ENCODE measurements at places on chromosomes 1 and 21. TPM values are rescaled to one million over a fixed set of nuclear protein-coding genes. Genes with fewer than 3 reads are reported as not detected.

DNA sequence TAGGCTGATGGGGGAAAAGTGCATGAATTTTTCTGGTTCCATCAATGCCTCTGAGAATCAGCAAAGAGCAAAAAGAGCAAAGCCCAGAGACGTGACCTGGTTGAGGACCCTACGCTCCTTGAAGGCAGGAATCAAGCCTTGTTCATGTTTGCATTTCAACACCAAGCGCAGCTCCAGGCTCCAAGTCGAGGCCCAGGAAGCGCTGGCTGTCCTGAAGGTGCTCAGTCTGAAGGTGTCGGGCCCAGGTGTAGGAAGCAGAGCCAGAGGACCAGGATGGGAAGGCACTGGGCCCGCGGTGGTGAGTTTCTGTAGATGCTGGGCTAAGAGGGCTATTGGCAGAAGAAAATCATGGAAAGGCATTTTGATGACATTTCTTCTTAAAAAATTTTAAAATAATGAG, 25.6 kb upstream of the KCNE2 start:
- DNase-seq, result no peak

COL8A2 gene
- 1.0 TPM for total RNA-seq

PIGR gene
- total RNA-seq, result not detected

DNA sequence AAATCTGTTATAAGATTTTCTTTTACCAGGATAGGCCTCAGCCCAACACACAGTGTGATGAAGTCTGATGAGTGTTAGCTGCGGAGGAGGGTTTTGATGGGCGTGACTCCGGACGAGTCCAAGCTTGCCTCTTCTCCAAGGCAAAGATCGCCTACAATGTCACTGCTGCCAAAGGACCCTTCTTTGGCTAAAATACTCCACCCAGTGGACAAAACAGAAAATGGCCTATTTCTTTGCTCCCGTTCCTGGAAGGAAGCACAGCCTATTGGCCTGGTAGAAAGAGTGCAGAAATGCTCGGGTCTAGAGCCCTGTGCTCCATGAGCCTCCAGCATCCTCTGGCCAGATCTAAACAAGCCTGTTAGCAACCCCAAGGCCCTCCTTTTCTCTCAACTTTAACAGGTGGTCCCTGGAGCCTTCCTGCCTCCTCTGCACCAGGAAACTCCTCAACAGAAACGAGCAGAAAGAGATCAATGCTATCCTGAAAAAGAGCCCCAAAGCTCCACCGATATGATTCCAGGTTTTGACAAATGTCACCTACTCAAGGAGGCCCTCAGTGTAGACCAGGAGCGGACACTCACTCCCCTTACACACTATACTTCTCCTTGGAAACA, 3.4 kb upstream of the CASQ2 start:
- no peak for DNase-seq

DNA sequence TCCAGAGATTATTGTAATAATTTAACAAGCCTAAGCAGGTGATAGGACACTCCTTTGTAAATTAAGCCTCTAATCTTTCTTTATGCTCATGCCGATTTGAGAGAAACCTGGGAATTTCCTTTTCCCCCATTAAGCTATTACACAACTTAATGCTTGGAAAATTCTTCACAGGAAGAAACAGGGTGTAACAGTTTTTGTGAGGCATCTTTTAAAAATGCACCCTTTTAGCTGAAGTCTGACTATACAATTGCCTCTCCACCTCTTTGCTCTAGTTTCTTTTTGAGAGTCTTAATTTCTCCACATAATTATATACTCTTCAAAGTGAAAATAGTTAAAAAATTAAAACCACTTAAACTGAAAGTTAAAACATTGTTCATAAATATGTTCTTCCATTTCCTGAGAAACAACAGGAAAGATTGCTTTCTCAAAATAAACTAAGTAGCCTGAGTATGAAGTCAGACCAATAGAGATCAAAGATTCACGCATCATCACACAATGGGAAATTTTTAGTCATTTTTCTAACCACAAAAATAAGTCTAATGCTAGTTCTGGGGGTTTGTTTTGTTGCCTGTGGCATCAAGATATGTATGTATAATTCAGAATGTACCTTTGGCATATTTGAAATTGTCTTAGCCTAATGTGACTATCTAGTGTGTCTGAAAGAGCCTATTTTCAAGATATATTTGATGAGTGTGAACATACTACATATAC, 34.7 kb downstream of the LRRC8D start:
- no peak for DNase-seq

GRCh38 chr1:78619803-78620579, at the start of gene IFI44L:
IFI44L (plus strand) TSS chr1:78620448; CDS start chr1:78627916, 7,468 bp downstream.
- no peak for DNase-seq

DNA sequence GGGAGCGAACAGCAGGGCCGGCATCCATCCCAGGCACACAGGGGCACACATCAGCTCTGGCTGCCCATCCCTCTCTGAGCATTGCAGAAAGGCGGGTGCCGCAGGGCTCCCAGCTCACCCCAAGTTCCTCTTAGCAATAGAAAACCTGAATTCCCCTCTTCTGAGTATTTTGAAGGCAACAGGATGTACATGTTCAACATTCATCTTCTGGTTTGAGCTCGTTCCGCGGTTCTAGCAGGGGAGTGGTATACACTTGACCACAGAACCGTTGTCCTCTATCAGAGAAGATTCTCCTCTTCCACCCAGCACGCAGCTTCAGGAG, 23.6 kb downstream of the ACTA1 start:
- no peak for DNase-seq

XCL2 gene
- not detected for total RNA-seq

DNA sequence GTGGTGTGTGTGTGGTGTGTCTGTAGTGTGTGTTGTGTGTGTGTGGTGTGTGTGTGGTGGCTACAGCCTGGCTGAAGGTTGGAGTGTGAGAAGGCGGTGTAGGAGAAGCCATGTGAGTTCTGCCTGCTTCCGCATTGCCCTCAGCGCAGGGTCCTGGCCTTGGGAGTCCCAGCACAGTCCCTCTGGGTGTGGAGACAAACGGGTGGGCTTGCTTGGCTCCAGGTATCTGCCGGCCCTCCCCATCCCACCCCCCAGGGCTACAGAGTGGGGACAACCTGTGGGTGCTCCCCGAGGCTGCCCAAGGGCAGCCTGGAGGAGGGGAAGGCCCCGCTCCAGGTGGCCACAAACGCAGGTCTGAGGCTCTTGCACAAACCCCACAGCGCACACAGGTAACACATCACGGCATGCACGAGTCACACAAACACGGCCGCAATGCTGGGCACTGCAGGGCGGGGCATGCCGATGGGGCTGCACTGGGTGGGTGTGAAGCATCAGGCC, 31.7 kb upstream of the ADARB1 start:
- DNase-seq, result no peak

DNA sequence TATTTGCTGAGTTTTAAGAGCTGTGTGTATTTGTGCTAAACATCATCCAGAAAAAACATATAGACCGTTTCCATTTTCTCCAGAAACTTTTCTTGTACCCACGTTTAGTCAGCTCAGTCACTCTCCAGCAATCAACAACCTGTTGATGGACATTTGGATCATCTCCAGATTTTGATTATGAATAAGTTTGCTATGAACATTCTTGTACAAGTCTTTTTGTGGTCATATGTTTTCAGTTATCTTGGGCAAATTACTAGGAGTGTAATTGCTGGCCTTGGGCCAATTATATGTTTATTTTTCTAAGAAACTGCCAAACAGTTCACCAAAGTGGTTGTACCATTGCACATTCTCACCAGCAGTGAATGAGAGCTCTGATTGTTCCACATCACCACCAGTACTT, 221.8 kb downstream of the CENPF start:
- DNase-seq, result no peak

KRTAP6-2 gene
- not detected for total RNA-seq

GRCh38 chr1:110597966-110598365, 8.2 kb downstream of the KCNA2 start:
- no peak for DNase-seq

All from Right ventricle myocardium inferior (tissue), 1 donor.